Non-pigmented ciliary epithelial cell (primary cell): ENCODE measurements at places on chromosomes 1 and 21.

GRCh38 chr1:201098992-201099677 is 13.1 kb downstream of the CACNA1S start:
- DNase-seq = no peak

DNA sequence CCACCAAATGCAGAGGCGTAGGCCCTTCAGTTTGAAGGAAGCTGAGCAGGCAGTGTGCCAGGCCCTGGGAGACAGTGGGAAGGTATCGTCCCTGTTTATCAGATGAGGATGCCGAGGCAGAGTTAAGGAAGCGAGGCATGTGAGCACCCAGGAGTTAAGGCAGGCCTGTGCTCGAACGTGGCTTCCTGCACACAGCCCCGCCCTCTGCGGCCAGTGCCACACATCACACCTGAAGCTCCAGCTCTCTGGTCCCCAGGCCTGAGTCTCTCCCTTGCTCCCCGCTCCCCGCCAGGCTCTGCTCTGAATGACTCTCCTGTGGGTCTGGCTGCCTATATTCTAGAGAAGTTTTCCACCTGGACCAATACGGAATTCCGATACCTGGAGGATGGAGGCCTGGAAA is 32.1 kb downstream of the EPHX1 start:
- DNase-seq = no peak

- DNase-seq = no peak
These were observed 25.4 kb downstream of the ZNF362 start for GRCh38 chr1:33281554-33282303.

GRCh38 chr1:178926046-178926445 is 55.2 kb upstream of the ANGPTL1 start:
- no peak for DNase-seq

- DNase-seq = no peak
These were observed 65.2 kb upstream of the TRABD2B start for GRCh38 chr1:48062353-48062752.

GRCh38 chr1:174988539-174988938 is 11.2 kb upstream of the CACYBP start:
- no peak for DNase-seq

DNA sequence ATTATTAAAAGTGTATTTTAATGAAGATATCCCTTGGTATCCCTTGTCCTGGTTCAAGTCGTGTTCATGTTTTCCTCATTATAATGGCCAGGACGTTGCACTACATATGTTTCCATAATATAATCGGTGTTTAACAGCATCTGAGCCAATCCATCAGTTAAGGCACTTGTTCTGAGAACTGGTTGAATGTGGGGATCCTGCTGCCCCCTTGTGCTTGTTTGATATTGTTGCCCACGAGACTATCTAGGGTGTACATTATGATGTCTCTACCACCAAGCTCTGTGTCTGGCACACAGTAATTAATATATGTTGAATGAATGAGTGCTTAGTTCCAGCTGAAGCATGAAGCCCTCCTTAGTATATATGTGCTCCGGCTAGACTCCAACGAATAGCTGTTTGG is 193.0 kb downstream of the CACNA1E start:
- no peak for DNase-seq

GRCh38 chr1:234732260-234732659 is 122.3 kb upstream of the IRF2BP2 start:
- DNase-seq = no peak

- DNase-seq = no peak
These were observed 88.4 kb downstream of the PROX1 start for GRCh38 chr1:214075999-214076707.

GRCh38 chr1:186905561-186905960 is 76.8 kb downstream of the PLA2G4A start:
- DNase-seq = no peak

DNA sequence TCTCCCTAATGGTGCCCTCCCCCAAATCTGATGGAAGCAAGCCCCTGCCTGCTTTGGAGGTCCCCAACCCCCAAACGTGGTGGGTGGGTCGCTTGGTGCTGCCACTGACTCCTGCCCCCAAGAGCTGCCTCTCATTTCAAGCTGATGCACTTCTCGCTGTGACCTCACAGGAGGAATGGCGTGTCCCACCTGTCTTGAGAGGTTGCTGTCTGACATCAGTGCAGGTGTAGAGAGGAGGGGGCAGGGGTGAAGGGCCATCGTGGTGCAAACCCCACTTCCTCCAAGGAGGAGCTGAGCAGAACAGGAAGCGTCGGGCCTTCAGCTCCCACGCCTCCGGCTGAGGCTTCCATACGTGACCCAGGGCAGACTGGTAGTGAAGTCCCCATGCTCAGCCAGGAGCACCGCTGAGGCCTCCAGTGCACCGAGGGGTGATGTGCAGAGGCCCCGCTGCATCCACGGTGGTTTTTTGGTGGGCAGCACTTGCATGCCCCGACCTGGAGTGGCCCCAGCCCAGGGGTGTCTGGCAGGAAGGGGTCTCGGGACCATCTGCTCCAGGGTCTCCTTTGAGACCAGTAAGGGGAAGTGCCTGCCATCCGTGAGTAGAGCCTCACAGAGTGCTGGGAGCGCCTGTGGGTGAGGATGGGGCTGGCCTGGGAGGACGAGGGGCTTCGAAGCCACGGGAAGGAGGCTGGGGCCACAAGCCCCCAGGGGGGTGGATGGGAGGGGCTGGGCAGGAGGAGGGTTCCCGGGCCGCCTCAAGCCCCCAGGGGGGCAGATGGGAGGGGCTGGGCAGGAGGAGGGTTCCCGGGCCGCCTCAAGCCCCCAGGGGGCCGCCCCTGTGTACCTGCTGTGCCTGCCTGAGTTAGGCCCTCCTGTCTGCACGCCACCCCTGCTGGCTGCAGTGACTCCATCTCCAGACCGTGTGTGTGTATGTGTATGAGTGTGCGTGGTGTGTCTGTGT is 39.8 kb downstream of the WDR4 start:
- DNase-seq = no peak

DNA sequence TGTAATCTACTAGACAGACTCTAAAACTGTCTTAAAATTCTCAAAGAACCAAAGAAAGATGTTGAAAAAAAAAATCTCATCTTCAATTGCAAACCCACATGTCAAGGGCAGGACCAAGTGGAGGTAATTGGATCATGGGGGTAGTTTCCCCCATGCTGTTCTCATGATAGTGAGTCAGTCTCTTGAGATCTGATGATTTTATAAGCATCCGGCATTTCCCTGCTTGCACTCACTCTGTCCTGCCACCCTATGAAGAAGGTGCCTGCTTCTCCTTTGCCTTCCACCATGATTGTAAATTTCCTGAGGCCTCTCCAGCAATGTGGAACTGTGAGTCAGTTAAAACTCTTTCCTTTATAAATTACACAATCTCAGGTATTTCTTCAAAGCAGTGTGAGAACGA is 257.0 kb downstream of the HHIPL2 start:
- no peak for DNase-seq

GRCh38 chr1:27429029-27429425 is 36.6 kb downstream of the GPR3 start:
- DNase-seq = no peak

GRCh38 chr1:234605983-234606783 is 3.8 kb downstream of the IRF2BP2 start:
- DNase-seq = no peak

DNA sequence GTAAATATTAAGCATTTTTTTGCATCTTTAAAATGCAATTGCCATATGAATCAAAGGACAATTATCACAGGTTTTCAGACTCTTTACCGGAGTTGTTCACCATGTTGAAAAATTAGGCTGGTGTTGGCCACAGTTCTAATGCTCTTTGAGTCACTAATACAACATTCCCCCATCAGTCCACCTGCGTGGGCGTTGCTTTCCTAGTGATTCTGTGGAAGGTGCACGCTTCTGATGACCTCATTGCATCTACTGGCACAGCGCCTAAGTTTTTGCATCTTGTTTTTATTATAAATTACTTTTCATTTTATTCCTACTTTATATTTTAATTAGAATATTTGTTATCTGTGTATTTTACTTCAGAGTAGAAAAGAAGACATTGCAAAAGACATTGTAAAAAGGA is 4.7 kb upstream of the F5 start:
- DNase-seq = no peak

DNA sequence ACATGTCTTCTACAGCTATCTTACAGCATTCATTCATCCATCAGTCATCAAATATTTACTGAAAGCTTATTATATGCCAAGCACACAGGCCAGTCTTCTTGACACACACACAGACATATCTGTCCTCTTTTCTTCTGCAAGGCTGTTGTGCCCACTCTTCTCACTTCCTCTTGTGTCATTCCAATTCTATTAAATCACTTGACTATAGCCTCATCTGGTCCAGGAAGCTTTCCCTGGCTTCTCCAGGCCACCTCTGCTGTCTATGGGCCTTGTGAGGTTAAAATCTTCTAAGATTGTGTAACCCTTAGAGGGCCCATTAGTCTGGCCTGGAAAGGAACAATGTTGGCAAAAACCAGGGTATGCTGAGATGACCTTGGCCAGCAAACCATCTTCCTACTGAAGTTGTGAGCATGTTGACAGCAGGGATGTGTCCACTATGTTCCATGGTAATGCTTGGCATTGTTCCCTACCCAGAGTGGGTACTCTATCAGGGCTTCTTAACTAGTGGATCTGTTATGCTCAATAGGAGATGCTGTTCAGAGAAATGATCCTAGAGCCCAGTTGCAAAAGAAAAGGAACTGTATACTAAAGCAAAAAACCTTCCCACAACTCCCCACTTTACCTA is 5.3 kb downstream of the TRAF3IP3 start:
- no peak for DNase-seq

DNA sequence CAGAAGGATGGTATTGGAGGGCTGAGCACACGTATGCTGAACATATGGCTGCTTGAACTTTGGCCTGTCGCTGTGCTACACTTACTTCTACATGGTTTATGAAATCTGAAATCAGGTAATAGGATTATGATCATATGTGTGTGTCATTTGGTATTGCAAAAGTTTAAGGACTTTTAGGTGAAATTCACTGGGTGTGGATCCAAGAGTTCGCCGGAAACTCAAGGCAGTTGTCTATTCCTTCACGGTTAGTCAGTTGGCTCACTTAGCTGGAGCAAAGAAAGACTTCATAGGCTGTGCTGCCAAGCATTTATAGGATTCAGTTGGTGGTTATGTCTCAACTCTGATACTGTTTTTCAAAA is 927 bp downstream of the UAP1 start:
- DNase-seq = no peak

DNA sequence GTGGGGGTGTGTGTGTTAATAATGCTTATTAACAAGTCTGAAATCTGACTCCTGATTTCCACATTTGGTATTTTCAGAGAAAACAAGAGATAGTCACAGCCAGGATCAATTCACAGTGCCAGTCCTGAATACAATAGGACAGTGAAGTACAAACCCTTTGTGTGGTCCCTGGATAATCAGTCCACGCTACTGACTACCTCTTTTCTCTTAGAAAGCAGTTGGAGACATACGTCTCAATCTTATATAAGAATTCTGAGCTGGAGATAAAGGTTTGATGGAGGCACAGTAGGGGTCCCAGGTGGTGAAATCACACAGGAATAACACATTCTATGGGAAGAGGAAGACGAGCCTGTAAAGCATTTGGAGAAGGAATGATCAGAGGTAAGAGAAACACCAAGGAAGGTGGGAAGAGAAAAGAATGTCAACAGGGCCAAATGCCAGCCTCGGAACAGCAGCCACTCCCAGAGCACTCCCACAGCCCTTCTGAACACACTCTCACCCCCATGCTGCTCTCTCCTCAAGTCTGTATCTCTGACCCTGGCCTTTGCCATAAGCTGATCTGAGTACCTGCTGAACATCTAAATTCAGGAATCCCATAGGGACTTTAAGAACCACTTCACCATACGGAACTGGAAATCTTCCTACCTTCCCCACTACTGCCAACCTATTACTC is 48.6 kb downstream of the TRAF5 start:
- no peak for DNase-seq

GRCh38 chr1:180213401-180214170 is 16.5 kb upstream of the LHX4 start:
- no peak for DNase-seq

DNA sequence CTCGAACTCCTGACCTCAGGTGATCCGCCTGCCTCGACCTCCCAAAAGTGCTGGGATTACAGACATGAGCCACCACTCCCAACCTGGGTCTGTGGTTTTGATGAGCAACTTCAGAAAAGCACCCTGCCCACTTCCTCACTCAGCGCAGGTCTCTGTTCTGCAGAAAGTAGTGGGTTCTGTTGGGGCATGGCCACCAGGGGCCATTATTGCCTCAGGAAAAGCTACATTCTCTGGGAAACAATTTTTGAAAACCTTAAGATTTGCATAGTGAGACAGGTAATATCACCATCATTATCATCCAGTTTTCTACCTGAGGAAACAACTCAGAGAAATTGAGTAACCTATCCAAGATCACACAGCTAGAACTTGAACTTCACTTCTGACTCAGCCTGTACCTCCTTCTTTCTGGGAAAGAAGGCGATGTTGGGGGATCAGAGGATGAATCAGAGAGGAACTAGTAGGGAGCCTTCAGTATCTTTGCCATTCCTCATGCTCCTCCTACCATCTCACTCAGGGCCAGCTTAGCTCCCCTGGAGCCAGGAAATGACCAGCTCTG is 7.1 kb upstream of the NES start:
- DNase-seq = no peak

DNA sequence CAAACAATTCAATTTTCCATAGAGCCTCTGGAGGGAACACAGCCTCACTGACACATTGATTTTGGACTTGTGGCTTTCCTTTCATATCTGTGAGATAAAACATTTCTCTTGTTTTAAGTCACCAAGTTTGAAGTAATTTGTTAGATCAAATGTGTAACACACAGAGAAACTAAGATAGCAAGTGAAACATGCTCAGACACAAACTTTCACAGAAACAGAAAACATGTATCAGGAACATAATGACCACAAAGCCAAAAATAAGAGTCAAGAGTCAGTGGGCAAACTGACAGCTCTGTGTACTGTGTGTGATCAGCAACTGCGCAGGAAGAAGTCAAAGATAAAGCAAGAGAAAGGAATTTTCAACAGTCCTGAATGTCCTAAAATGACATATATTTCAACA is 1237.5 kb downstream of the AMY1C start:
- DNase-seq = no peak

- DNase-seq = no peak
These were observed 569 bp downstream of the RCAN3 start for GRCh38 chr1:24503059-24503751.

GRCh38 chr1:205205055-205205454 is 6.4 kb downstream of the DSTYK start:
- DNase-seq = no peak

DNA sequence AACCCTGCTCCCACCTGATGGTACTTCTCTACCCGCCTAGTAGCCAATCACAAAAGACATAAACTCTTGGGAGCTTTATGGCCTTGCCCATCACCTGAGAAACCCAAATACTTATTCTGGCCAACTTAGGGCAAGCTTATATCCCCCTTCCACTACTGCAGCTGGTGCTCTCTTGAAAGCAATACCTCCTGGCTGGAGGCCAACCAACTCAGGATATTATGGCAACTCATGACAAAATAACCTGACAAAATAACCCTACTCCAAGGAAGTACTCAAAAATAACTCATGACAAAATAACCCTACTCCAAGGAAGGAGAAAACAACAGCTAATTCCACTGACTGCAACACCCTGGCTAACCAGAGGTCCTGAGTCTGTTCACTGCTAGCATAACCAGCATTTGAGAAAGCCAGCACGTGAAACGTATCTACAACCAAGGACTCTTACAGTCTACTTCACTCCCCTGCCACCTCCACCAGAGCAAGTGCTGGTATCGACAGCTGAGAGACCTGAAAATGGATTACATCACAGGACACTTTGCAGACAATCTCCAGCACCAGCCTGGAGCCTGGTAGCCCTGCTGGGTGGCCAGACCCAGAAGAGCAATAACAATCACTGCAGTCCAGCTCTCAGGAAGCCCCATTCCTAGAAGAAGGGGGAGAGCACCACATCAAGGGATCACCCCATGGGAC is 179.9 kb downstream of the COL24A1 start:
- DNase-seq = no peak

- DNase-seq = no peak
These were observed 315.7 kb downstream of the TPR start for GRCh38 chr1:186059311-186059710.
